Inflammatory macrophage (primary cell): ENCODE measurements at places on chromosomes 12 and 14.
A peak's percentile ranks its signal among the peaks of the same experiment; 100 is the strongest.

GRCh38 chr14:53993920-53994607, 37.4 kb upstream of the BMP4 start:
- no peak for DNase-seq

DNA sequence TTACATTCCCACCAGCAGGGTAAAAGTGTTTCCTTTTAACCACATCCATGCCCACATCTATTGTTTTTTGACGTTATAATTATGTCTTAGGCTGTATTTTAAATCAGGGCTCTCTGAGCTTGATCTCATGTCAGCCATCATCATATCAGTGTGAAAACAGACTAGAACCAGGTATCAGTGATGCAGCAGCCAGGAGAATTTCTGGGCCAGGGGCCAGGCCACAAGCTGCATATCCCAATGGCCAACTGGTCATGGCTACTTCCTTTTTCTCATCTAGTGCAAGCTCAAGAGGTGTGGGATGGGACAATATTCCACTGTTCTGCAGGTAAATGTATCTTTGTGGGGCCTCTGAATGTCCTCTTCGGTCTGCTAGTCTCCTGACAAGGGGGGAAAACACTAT, 125.1 kb downstream of the CRADD start:
- no peak for DNase-seq

DNA sequence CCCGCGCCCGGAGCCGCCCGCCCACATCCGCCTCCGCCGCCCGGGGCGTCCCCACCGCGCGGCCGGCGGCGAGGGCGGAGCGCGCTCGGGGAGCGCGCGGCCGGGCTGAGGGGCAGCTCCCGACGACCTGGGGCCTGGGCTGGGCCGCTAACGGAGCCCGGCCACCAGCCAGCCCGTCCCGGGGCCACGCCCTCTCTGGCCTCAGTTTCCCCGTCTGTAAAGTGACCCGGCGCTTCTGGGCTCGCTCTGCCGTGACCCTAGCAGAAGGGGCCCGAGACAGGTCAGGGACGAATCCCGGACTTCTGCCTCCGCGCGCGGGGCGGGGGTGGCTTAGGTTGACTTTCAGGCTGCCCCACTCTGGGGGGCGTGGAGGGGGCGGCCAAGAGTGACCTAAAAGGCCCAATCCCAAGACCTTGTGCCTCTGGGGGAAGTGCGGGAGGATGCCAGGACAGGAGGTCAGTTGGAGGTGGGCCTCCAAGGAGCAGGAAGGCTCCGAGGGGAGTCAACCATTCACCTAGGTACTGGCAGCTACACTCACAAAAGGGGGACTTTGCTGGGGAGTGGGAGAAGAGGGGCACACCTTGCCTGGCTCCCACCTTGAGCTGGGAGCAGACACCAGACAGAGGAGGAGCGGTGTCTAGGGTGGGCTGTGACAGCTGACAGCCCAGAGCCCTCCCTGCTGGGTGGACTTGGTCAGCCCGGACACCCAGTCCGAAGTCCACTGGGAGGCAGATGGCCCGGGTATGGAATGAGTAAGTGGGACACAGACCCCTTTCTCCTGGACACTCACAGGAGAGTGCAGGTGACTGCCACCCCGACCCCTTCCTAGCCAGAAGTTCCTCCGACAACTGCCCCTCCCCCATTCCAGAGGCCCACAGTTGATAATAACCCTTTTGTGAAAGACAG, 486 bp upstream of the AKT1 start:
- no peak for DNase-seq

- DNase-seq = no peak
These were observed 35.7 kb downstream of the GNPTAB start for GRCh38 chr12:101795013-101795412.

DNA sequence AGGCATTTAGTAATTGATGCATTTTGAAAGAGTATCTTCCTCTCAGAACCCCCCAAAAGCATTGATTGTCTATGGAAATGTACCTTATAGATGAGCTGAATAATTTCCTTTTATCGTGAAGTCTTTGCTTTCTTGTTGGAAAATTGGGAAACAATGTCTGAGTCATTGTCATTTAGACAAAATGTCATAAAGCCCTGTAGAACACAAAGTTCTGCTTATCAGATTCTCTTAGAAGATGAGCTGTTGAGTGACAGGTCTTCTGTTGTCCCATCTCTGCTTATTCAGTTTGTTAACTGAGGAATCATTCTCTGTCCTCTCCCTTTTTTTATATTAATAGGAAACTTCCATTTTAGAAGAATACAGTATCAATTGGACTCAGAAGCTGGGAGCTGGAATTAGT, 22.9 kb downstream of the MAPKAPK5 start:
- peak; percentile 53 for DNase-seq

- peak; percentile 88 for DNase-seq
These were observed 47.3 kb upstream of the TMED10 start for GRCh38 chr14:75223664-75224154.

- DNase-seq = no peak
These were observed 53.2 kb upstream of the ESRRB start for GRCh38 chr14:76322594-76323220.

- DNase-seq = no peak
These were observed 406.4 kb downstream of the CCER1 start for GRCh38 chr12:90548595-90548994.

- no peak for DNase-seq
These were observed 398.9 kb upstream of the MIS18BP1 start for GRCh38 chr14:45651890-45652289.
